HFFc6 (cell line): ENCODE measurements at places on chromosomes 5 and 9.
A peak's percentile ranks its signal among the peaks of the same experiment; 100 is the strongest.

DNA sequence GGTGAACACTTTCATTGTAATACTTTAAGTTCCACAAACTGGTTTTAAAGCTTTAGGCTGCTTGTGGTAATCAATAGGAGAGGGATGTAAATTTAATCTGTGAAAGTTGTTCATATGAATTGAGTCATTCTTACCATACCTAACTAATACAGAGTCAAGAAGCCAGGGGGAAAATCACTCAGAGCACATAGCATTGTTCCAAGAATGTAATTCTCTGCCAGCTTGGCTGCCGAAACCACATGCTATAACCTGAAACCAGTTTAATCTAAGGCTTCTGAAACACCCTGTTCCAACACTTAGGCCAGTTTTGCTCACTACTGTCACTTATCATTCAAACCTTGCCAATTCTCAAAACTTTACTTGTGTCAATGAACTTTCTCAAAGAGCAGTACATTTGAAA, 528.8 kb upstream of the GRAMD2B start:
- H3K27me3 ChIP-seq = no peaks in the 10 kb centered on the region
- no peak overlapping the region for H3K27ac ChIP-seq
- no peak overlapping the region for H3K4me3 ChIP-seq
- no peaks in the 10 kb centered on the region for H3K4me1 ChIP-seq

DNA sequence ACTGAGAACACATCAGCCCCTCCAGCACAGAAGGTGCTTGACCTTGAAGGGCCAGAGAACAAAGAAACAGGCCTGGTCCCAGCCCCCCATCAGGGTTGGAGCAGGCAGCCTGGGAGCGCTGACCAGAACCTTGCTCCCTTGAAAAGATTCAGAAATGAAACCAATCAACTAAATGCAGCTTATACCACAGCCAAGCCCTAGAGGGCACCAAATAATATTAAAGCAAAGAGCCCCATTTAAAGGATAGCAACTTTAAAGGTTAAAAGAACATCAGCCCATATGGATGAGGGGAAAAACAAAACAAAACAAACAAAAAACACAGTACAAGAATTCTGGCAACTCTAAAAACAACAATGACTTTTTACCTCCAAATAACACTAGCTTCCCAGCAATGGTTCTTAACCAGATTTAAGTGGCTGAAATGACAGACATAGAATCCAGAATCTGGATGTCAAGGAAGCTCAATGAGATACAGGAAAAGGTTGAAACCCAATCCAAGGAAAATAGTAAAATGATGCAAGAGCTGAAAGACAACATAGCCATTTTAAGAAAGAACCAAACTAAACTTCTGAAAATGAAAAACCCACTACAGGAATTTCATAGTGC, 471.9 kb downstream of the MTRR start:
- H3K27me3 ChIP-seq = peaks cover 3% of the 10 kb centered on the region
- H3K27ac ChIP-seq = no peak overlapping the region

DNA sequence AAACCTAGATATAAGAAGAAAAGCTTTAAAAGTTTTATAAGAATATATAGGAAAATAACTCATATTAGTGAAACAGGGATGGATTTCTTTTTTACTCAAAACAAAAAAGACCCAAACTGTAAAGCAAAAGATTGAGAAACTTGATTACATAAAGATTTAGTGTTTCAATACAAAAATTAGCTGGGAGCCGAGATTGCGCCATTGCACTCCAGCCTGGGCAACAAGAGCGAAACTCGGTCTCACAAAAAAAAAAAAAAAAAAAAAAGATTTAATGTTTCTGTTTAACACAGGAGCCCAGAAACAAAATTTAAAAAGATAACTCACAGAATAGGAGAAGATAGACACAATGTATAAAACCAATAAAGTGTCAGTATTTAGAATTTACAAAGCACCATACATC, 45.2 kb downstream of the CDC14B start:
- no peaks in the 10 kb centered on the region for H3K4me1 ChIP-seq
- no peaks in the 10 kb centered on the region; the same call in 1 of the 2 replicates for H3K27me3 ChIP-seq
- no peak overlapping the region for H3K27ac ChIP-seq
- H3K36me3 ChIP-seq = no peaks in the 10 kb centered on the region
- H3K4me3 ChIP-seq = no peak overlapping the region

DNA sequence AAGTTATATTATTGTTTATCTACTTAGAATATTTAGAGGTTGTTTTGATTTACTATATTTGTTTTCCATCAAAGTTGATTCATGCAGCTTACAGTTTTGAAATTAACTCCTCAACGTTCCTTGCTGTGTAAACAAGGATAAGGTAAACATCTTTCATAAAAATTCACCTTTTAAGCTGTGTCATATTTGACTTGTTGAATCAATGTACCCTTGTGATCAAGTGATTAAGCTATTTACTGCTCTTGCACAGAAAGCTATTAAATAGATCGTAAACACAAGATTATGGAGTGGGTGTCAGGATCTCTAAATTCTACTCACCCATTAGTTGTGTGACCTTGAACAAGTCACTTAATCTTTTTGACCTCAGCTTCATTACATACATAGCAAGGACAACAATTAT, 2054.0 kb upstream of the NUDT12 start:
- no peak overlapping the region for H3K27ac ChIP-seq
- no peak for DNase-seq
- no peaks in the 10 kb centered on the region for H3K4me1 ChIP-seq
- H3K36me3 ChIP-seq = no peaks in the 10 kb centered on the region
- H3K27me3 ChIP-seq = no peaks in the 10 kb centered on the region
- no peak overlapping the region for H3K4me3 ChIP-seq

GRCh38 chr5:125199968-125200865, 453.8 kb upstream of the ZNF608 start:
- H3K4me3 ChIP-seq = peak overlapping the region; percentile 80
- DNase-seq = no peak
- peaks cover 20% of the 10 kb centered on the region for H3K4me1 ChIP-seq
- H3K27ac ChIP-seq = no peak overlapping the region

GRCh38 chr5:113244966-113245365, 189.8 kb downstream of the TSSK1B start:
- H3K36me3 ChIP-seq = no peaks in the 10 kb centered on the region; the same call in 1 of the 2 replicates
- H3K4me3 ChIP-seq = no peak overlapping the region
- no peak overlapping the region for H3K27ac ChIP-seq
- H3K27me3 ChIP-seq = peaks cover 7% of the 10 kb centered on the region

DNA sequence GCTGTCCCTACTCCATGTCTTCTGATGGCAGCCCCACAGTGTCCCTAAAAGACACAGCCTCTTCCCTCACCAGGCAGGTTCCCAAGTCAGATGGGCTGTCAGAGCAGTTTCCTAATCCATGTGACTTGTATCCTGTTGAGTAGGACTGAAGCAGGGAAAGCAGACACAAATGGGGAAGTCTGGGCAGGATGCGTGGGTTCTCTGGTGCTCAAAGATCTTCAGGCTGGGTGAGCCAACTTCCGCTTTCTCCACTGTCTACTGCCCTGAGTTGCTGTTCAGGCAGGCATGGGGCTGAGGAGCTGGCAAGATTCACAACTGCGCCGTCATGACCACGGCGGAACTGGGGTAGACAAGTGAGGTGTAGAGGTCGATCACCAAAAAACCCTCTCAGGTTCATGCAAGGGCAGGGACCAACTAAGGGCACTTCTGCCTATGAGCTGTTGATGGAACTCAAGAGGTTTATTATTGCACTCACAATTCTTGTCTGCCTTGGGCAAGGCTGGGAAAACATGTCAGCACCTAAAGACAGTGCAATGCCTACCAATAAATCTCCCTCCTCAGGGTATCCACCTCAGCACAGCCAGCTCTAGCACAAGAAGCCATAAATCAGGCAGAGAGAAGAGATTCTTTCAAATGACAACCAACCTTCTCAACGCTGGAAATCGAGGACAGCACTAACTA, 83.4 kb downstream of the RAPGEF1 start:
- H3K4me3 ChIP-seq = no peak overlapping the region
- peaks cover 10% of the 10 kb centered on the region for H3K36me3 ChIP-seq
- no peak for DNase-seq
- no peak overlapping the region for H3K27ac ChIP-seq
- no peaks in the 10 kb centered on the region for H3K27me3 ChIP-seq

DNA sequence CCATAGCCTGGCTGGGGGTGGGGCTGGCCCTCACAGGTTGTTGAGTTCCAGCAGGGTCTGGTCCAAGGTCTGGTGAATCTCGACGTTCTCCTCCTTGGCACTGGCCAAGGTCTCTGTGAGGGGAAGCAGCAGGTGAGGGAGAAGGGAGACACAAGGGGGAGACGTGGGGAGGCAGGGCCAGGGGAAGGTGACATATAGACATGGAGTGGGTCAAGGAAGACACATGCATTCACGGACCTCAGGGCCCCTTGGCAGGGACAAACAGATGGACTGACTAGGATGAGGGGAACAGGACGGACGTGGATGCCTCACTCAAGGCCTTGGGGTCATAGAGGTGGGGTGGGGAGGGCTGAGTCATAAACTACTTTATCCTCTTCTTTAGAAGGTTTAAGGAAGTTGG, 7.7 kb downstream of the TPM2 start:
- DNase-seq = no peak
- peak overlapping the region; percentile 79 for H3K27ac ChIP-seq
- peak overlapping the region; percentile 65 for H3K4me3 ChIP-seq
- H3K4me1 ChIP-seq = peaks cover 95% of the 10 kb centered on the region

GRCh38 chr9:100577776-100578448, at the start of gene CAVIN4:
Gene CAVIN4 (plus strand): TSS chr9:100578079. CDS start chr9:100578144, 65 bp downstream.
- peaks cover 13% of the 10 kb centered on the region for H3K36me3 ChIP-seq
- peak within 1 kb of the TSS; percentile 25 for H3K27ac ChIP-seq

DNA sequence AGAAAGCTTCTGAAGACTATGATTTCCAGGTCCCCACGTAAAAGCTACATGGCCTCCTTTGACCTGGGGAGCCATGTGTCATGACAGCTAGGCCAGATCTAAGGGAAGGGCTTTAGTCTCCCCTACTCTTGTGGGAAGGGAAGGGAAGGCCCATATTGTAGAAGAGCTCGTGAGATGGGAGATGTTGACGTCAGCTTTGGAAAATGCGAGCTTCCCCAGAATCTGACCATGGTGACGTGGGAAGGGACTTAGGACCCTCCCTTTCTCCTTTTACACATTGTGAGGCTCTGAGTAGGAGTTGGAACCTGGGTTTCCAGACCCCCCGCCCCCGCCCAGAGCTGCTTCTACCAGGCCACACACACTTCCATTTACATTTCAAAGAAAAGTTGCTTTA, 165.5 kb downstream of the SYK start:
- no peak overlapping the region for H3K4me3 ChIP-seq
- peaks cover 6% of the 10 kb centered on the region for H3K27me3 ChIP-seq
- H3K27ac ChIP-seq = no peak overlapping the region
- H3K4me1 ChIP-seq = peaks cover 33% of the 10 kb centered on the region
- peaks cover 4% of the 10 kb centered on the region; the same call in 1 of the 2 replicates for H3K36me3 ChIP-seq

DNA sequence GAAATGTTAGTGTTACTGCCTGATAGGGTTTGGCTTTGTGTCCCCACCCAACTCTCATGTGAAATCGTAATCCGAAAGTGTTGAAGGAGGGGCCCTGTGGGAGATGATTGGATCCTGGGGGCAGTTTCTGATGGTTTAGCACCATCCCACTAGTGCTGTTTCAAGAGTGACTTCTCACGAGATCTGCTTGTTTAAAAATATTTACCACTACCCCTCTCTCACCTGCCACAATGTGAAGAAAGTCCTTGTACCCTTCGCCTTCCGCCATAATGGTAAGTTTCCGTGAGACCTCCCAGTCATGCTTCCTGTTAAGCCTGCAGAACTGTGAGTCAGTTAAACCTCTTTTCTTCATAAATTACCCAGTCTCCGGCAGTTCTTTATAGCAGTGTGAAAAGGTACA, 2.6 kb upstream of the RFX3 start:
- no peak overlapping the region; the same call in 1 of the 2 replicates for H3K4me3 ChIP-seq
- H3K27me3 ChIP-seq = peaks cover 4% of the 10 kb centered on the region
- no peak for DNase-seq
- peaks cover 34% of the 10 kb centered on the region for H3K4me1 ChIP-seq

GRCh38 chr5:74935752-74936091, 69.5 kb upstream of the FAM169A start:
- no peaks in the 10 kb centered on the region for H3K36me3 ChIP-seq
- no peak overlapping the region for H3K27ac ChIP-seq
- H3K4me3 ChIP-seq = peak overlapping the region; percentile 31; the same call in 1 of the 2 replicates
- DNase-seq = no peak
- no peaks in the 10 kb centered on the region for H3K27me3 ChIP-seq
